ENCODE measurements at places on chromosomes 5 and 9.

DNA sequence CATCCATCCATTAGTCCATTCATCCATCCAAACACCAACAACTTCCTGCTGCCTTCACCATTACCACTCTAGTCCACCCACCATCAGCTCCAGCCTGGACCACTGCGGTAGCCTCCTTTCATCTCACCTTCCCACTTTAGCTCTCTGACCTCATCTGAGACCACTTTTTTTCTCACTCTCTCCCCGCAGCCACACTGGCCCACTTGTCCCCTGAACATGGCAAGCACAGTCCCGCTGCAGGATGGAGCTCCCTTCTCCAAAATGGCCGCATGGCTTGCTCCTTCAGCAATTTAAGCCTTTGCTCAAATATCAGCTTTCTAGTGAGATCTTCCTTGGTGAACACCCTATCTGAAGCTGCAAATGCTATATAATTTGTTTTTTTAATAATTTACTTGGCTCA lies 11.1 kb downstream of the CSF1R start:
- DNase-seq = no peak

- DNase-seq = no peak
Measured at GRCh38 chr5:57717555-57717954, 234.9 kb upstream of the ACTBL2 start.

DNA sequence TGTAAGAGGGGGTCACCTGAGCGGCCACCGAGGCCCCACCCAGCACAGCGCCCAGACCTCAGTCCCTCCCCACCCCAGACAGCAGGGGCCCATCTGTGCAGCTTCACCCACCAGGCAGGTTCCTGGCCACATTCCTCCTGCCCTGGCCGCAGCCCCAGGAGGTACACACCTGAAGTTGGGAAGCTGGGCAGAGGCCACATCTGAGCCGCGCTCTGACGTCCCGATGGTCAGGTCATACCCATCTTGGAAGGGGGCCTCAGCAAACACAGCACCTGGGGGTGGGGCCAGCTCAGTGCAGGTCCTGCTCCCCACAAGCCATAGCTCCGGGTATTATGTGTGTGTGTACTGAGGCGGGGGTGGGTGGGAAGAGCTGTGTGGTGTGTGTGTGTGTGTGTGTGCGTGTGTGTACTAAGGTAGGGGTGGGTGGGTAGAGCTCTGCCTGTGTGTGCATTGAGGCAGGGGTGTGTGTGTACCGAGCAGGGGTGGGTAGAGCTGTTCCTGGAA lies 5.6 kb downstream of the SPOUT1 start:
- no peak for DNase-seq

DNA sequence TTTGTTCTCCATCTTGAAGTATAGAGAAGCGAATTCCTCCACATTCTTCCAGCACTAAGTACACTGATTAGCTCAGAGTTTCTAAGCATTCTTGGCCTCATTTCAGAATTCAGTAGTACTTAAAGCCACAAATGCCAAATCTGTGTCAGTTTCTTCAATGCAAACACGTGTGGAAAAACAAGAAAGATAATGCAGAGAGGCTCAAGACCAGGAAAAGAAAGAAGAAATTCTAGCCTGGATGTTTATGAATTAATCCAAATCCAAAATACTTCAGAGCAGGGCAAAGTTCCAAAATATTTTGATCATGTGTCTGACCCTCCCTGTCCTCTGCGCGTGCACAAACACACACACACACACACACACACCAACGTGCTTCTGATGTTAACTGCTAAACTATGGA lies 457.6 kb downstream of the SLCO4C1 start:
- DNase-seq = no peak

GRCh38 chr5:81728301-81728700 lies 22.6 kb downstream of the SSBP2 start:
- no peak for DNase-seq

GRCh38 chr9:86410281-86410680 lies 56.1 kb upstream of the TUT7 start:
- DNase-seq = no peak

GRCh38 chr9:107029146-107029545 lies 166.2 kb downstream of the ZNF462 start:
- DNase-seq = no peak

DNA sequence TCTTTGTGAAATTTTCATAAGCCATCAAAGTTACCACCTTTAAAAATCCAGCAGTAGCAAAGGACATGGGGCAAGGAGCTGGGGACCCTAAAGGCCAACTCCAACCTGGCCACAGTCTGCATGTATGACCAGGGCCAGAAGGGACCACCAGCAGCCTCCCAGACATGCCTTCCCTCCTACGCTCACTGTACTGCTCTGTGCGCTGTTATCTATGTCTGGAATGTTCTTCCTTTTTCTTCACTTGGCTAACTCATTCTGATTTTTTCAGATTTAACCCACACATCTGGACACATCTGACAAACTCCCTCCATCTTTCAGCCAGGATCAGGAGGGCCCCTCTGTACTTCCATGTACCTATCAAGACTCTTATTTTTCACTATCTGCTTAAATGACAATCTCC lies 47.6 kb upstream of the TRAF1 start:
- DNase-seq = no peak

- no peak for DNase-seq
Measured at GRCh38 chr5:159199225-159199624, 10.1 kb downstream of the RNF145 start.

GRCh38 chr9:98332405-98332831 lies 77.0 kb upstream of the TBC1D2 start:
- no peak for DNase-seq
